Aortic smooth muscle cell (primary cell): ENCODE measurements at places on chromosomes 5 and 9. TPM values are rescaled to one million over a fixed set of nuclear protein-coding genes. Genes with fewer than 3 reads are reported as not detected.

The SPACA9 gene
- total RNA-seq = 3.3 and 3.7 TPM in 2 replicates

The SHOC1 gene
- total RNA-seq = not detected in 2 replicates

The PHF24 gene
- 0.06 and 0.13 TPM in 2 replicates for total RNA-seq

The PRSS3 gene
- 40.8 and 55.5 TPM in 2 replicates for total RNA-seq

The GABRP gene
- total RNA-seq = not detected in 2 replicates
